Stimulated activated CD8-positive, alpha-beta memory T cell treated with anti-CD3 and anti-CD28 coated beads, Interleukin-4, amount 100 ng/mL, for 1 hour (primary cell): ENCODE measurements at places on chromosomes 4 and X.

- no peak for DNase-seq
Observed at GRCh38 chrX:129744861-129745321, 6.1 kb downstream of the XPNPEP2 start.

GRCh38 chr4:106301393-106302061 lies 14.5 kb downstream of the TBCK start:
- DNase-seq, result no peak

DNA sequence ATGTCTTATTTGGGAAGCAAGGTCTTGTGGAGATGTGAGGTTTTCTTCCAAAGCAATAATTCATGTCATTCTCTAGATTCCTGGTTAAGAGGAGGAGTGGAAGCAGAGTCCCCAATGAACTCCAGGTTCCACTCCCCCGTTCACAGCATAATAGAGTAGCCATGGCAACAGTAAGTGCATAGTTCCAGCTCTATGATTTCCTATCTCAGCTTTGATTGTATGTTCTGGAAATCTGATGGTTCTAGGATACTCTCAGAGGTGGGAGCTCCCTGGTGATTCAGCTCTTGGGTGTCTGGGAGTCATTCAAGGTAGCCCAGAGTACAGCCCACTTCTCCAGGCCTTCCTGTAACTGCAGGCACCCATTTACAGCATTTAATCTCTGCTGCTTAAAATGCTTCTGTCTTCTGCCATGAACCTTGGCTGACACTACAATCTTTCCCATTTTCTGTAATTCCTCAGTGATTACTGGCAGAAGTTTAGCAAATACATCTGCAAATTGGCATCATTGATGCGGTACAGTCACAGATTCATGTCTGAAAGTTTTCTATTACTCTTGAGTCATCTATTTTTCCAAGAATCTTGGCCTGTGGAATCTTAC lies 242.0 kb downstream of the MAPK10 start:
- DNase-seq, result no peak

GRCh38 chr4:184359888-184360287 lies 114.5 kb downstream of the IRF2 start:
- DNase-seq, result no peak

GRCh38 chr4:99024481-99025275 lies 29.2 kb downstream of the METAP1 start:
- DNase-seq, result no peak

DNA sequence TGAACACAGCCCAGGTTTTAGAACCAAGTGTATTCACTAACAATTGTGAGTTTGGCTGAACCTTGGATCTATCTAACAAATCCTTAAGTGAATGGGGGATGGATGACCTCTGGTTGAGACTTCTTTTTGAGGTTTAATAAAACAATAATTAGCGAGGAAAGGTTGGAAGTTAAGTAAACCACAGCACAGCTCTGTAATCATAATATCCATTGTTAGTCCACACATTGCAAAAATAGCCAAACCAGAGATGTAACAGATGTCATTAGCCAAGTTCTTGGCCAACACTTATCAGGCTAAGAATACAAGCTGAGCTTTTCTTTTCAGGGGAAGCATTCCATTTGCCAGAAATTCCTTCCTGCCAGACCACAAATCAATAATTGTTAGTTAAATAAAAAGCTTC lies 59.1 kb downstream of the FREM3 start:
- DNase-seq, result no peak

DNA sequence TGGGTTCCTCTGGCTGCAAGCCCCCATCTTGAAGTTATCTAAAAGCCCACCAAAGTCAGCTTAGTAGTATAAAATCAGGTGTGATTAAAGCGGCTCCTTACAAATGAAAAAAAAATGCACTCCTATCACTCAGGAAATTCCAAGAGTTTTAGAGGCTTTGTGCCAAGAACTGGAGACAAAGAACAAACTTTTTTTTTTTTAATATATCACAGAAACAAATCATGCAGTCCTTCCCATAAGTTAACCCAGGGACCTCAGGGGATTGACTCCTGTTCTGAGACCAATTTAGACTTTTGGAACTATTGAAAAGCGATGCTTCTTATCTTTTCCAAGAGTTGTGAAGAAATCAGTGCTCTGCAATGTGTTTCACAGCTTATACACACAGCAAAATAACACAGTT lies 53.6 kb downstream of the HHIP start:
- no peak for DNase-seq

- DNase-seq, result no peak
Observed at GRCh38 chrX:44036336-44036735, 63.1 kb upstream of the NDP start.

DNA sequence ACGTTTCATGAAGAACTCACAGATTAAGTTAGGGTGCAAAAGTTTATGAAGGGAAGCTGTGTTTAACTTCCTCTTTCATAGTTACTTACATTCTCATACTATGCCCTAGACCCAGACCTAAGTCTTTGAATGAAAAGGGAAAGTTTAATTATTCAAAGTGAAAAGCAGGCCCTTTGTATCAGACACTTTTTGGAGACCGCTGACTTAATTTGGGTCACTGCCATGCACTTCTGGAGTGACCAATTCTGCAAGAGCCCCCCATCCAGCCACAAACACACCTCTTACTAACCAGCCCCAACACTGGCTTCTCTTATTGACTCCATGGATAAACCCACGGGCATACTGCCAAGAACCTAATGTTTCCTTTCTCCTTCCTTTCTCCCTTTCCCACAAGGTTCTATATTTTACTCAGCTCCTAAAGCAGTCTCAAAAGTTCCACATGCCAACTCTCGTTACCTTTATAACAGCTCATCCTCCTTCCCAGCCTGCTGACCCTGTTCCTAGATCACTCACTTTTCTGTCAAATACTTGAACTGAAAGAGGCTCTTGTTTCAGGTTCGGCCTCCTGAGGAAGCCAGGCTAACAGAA lies 34.5 kb downstream of the ABCE1 start:
- no peak for DNase-seq

GRCh38 chr4:73929278-73929677 lies 52.5 kb downstream of the PF4 start:
- DNase-seq, result no peak

DNA sequence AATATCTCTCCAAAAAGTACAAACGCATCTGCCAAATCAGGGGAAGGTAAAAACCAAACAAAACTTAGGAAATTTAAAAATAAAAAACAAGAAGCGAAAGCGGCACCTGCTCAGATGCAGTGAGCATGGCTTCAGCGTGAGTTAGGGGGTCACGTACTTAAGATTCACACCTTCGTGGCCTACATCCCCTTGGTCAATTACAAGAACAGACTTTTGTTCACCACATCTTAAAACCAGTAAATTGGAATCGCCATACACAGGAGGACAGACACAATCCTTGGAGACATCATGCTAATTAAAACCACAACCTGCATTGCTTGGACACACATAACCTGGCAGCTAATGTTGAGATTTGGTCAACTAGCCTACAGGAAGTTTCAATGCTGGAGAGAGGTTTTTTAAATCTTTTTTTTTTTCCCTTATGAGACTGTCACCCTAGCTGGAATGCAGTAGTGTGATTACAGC lies 12.5 kb upstream of the SEL1L3 start:
- DNase-seq, result no peak
